Uterus (tissue), 4 donors: ENCODE measurements at places on chromosomes 2 and 18.

- DNase-seq: no peak
Observed at GRCh38 chr2:139864821-139865302, 1084.7 kb upstream of the NXPH2 start.

DNA sequence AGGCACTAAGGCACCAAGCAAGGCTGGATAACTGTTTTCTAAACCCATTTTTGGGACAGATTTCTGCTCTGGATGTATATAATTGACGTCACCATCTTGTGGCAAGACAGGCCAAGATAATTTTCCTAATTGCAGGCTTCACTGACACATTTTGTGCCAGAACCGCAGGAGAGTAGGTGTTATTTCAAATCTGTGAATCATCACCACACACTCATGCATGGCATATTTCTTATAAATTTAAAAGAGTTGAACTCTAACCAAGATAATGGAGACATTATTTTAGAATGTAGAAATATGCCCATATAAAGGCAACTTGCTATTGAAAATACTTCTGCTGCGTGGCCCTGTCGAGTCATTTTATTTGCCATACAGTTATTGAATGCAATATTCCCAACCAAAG lies 68.3 kb upstream of the ACYP2 start:
- DNase-seq: no peak

DNA sequence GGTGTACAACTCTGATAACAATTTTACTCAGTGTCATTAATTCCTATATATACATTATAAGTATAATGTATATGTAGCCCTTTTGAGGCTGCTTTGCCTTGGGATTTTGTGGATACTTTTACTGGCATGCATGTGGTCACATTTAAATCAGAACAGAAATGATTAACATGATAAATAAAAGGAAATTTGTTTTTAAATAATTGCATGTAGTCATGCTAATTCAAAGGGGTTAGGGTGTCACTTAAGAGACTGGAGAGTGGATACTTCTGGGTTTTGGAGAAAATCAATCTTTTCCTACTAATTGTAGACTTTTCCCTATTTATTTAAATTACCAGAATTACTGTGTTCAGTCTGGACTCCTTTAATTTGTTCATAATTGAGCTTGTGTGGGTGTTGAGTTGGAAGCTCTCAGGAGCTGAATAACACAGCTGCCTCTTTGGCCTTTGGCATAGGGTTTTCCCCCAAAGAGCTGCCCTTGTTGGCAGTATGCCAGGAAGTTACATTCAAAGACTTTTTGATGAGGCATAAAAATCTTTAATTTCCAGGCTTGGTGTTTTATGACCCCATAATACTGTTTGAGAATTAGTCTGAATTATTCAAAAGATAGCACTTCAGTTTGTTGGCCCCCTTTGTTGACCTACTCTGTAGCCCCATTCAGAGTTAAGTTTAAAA lies 484.7 kb upstream of the NRP2 start:
- no peak for DNase-seq

DNA sequence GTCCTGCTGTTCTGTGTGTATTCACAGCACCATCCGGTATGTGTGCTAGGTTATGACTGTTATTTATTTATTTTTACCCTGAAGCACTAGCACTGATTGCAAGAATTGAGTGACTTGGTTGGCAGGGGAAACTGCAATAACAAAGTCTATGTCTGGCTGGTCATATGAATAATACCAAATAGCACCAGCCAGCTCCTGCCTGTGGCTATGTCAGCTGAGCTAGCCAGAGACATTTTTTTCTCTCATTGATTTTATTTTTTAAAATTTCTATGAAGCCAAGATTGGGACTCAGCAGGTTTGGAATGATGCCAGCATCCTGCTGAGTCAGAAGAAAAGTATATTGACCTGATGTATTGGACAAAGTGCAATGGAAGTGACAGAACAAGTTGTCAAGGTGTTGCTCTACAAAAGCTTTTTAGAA lies 188.5 kb upstream of the CDH2 start:
- no peak for DNase-seq

DNA sequence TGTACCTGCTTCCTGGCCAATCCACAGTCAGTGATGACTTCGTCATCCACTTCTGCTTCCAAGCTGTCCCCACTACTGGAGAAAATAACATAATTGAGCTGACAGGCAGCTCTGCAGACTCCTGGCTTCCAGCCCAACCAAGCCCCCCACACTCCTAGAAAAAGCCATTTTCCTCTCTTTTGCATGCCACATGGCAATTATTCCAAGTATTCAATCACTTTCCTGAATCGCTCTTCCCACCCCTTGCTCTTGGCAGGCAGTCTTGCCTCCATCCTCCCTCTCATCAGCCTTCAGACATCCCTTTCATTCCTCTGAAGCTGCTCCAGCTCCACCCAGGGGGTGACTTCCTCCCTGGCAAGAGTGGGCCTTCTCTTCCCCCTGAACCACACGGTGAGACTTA lies 14.3 kb upstream of the ST8SIA5 start:
- no peak for DNase-seq

DNA sequence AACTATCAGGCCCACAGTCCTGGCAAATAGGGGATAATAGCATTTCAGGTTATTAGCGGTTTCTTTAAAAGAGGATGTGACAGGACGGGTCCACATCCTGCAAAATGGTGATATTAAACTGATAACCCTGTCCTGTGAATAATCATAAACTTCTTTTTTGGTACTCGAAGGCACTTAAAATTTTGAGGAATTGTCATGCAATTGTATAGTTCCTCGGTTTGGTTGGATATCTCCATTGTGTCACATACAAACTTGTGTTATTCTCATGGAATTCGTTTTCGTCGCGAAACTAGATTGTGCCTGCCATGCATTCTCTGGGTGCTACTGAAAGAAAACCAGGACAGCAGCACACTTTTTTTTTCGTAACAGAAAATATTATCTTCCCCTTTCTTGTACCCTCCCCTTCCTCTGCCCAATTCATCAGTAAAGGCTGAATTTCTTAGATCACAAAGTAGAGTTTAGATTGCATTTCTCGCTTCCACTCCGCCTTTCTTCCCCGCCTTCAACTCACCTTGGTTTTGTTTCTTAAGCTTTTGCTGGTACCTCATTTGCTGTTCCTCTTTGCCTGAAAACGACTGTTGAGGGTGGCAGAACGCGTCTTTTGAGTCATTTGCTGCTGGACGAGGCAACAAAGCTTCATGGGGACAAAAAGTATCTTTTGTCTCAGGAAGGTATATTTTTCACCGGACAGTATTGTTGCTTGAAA lies 1.3 kb downstream of the CERS6 start:
- DNase-seq: no peak

DNA sequence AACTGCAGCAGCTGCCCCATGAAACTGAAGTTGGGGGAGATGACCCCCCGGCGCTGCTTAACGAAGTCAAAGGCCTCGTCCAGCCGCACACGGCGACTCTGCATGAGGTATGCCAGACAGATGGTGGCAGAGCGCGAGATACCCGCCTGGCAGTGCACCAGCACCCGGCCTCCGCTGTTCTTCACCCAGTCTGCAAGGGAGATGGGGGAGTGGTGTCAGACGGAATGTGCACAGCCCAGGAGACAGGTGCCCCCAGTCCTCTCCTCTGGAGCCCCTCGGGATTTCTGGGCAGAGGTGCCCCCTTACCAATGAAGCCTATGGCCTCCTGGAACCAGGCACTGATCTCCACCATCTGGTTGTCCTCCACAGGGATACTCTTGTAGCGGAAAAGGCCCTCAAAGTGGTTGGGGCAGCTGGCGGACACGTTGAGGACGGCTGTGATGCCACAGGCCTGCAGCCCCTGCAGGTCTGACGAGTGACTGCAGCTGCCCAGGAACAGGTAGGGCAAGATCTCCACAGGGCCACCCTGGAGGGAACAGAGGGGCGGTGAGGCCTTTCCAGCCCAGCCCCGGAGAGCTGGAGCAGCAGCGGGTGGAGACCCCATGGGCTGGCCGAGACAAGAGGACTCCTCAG lies 1.3 kb downstream of the DUSP2 start:
- no peak for DNase-seq
